ELF-1 (cell line): ENCODE measurements at places on chromosomes 6 and 20.

DNA sequence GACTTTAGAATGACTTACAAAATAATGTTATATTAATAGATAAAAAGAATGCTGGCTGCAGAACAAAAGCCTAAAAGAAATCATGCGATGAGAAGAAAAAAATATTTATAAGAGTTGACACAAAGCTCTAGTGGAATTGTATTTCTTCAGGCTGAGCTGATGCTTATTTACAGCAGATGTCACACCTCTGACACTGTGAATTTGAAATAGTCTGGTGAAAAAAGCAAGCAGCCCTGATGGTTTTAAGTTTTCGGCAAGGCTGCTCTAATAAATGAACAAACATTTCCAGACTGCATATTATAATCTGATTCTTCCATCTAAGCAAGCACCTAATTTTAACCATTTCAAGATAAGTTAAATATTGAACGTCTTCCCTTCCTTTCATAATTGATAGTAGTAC is 109.9 kb downstream of the LIN28B start:
- no peak for DNase-seq

DNA sequence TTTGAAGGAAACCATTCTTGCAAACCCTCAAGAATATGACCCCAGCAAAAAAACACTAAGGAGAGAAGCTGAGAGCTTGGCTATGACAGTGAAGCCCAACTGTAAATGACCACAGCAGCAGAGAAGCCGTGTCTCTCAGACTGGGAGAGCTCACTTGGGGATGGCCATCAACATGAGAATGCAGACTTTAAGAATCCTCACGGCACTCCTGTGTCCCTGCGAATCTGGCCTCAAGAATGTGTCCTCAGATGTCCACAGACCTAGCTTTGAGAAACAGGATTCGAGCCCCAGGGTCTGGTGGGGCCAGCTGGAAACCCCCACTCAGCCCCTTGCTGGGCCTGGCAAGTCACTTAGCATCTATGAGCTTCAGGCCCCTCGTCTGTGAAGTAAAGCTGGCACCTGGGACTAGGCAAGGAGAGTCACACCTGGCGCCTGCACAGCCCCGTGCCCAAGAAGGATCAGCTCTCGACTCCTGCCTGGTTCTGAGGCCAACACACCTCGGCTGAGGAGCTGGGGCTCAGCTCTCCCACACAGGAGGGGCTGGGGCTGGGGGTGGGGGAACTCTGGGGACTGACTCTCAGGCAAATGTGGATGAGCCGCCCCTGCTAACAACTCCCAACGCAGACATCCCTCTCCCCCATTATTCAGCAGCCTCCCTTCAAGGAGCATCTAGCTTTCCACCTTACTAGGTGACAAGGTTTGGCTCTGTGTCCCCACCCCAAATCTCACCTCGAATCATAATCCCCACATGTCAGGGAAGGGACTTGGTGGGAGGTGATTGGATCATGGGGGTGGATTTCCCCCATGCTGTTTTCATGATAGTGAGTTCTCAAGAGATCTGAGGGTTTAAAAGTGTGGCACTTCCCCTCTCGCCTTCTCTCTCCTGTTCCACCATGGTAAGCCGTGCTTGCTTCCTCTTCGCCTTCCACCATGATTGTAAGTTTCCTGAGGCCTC is 97.7 kb downstream of the GRM4 start:
- DNase-seq: peak; percentile 54

DNA sequence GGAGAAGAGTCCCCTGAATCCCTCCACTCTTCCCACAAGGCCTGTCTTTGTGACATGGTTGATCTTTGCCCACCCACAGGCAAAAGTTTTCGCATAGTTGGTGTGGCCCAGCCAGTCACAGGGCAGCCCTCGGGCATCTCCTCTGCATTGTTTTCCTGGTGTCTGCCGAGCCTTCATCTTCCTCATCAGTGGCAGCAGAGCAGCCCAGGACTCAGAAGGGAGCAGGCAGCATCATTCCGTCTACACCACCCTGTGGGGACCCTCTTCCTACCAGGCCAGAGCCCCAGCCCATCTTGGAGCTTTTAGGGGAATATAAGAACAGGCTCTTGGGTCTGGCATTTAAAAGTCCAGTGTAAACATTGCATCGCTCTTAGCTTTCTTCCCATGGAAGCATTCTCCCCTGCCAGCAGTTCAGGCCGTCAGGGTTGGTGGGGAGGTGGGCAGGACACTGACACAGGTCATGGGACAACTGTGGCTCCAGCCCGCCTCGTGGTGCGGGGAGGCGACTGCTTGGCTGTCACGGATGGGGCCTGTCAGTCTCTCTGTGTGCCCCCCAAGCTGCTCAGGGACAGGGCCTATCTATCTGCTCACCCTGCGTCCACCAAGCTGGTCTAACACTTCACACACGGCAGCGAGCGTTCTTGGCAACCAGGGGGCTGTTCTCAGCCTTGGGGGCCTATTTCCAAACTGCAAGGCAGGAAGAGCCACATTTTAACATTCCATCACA is 38.3 kb downstream of the PDRG1 start:
- DNase-seq: peak; percentile 47

DNA sequence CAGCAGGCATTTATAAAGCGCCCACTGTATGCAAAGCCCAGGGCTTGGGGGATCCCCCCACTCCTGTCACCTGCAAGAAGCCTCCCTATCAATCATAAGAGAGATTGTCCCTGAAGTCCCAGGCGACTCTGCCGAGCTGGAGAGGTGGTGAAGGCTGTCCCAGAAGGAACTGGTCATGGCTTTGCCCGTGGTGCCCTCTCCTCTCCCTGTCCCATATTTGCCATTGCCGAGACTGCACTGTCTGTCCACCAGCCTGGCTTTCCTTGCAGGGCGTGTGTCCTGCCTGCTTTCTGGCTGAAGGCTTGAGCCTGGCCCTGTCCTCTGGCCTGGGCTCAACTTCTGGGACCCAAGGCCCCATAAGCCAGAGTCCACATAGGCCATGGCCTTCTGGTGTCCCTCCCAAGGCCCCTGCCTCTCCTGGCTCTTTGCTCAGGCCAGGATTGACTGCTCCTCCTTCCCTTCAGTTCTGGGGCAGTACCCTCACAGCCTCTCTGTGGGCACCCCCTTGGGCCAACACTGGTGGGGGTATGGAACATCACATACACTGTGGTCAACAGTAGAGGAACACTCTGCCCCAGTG is 46.9 kb downstream of the CPXM1 start:
- DNase-seq: no peak

GRCh38 chr20:57666834-57667157 is 43.0 kb downstream of the PMEPA1 start:
- DNase-seq: no peak

DNA sequence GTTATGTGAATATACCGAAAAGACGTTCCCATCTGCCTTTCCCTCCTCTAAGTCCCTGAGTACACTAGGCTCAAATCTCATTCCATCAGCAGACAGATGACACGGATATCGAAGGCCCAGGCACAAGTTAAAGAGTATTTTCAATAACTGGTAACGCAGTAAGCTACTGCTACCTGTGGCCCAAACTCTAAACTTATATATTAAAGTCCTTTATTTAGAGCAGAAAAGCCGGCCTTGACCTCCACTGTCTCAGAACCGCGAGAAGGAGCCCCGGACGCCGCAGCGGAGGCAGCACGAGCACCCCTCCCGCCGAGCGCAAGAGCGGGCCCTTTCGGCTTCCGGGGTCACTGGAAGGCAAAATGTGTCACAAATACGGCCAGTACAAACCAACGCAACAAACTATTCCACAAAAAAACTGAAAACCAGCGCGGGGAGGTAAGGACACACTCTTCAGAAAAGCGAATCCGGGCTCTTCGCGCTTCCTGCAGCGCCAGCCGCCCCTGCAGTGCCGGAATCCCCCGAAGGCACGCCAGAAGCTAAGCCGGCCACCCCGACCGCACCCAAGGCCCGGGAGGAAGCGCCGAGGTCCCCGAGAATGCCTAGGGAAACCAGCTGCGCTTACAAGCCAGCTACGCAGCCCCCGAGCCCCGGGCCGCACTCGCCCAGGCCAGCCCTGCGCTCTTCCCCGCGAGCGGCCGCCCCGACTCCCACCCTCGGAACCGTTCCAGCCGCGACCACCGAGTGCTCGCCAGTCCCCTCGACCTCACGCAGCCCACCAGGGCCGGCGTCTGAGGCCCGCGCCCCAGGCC is 681 bp downstream of the DIDO1 start:
- DNase-seq: no peak

DNA sequence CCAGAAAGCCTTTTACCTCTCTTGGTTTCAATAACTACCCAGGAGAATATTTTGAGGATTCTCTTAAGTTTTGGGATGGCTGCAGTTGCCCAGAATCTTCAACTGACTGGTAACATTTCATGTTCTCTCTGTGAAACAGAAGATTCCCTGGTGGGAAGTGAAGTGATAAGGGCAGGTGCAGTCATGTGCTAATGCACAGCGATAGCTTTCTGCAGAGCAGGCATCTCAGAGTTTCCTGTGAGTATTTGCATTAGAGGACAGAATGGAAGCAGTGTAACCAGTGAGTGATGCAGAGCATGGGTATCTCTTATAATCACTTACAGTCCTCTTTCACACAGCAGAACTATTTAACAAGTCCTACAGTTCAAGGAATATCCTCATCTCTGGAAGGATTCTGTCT is 76.1 kb downstream of the HCRTR2 start:
- no peak for DNase-seq

GRCh38 chr20:58342104-58342945 is 32.8 kb downstream of the RAB22A start:
- no peak for DNase-seq

DNA sequence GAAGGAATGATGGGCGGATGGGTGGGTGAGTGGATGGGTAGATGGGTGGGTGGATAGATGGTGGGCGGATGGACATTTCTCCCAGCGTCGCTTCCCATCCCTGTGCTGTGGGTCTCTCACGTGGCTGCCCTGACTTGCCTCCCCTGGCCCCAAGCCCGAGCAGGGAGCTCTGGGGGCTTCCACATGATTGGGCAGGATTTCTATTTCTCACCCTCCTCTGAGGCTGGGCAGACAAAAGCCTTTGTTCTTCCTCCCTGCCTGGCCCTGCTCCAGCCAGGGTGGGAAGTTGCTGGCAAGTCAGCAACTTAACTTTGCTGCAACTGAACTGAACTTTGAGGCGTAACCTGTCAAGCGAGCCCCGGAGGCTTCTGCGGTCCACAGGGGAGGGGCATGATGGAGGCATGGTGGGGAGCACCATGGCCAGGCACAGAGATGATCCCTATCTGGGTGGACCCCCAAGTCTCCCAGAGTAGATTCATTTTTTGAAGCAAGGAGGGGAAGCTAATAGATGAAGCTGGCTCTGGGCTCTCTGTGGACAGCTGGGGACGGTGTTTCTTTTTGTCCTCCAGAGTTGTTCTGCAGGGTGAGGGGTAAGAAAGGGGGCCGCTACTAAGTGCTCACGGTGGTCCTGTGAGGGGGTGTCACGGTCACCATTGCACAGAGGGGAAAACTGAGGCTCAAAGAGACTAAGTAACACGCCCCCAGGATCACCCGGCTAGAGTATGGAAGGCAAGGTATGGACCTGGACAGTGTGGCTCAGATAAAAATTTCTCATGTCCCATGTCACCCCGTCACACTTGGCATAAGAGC is 140.1 kb downstream of the CEBPB start:
- DNase-seq: no peak

DNA sequence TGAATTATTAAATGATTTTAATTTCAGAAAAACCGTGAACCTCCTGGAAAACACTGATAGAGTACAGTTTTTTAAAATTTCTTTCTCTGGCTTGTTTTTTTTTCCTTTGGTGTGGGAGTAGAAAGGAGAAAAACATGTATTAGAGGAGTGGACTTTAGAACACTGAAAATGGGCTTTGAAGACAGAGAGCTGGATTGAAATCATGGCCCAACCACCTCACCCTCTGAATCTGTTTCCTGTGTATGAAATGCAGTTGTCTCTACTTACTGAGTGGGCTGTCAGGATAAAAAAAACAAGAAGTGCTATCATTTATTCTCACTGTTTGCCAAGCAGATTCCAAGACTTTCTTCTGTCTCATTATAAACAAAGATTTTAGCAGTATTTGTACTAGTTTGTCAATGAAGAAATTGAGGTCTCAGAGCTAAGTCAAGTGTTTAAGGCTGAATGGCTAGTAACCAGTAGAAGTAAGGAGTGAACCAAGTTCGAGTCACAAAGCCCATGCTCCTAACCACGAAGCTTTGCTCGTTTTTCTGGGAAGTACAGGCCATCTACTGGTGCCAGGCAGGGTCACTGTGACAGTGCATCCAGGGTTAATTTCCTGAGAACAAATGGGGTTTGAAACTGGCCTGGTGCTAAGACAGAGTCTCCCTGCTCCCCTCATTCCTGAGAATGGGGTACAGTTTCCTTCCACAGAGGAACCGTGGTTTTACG is 256.4 kb downstream of the TMEM242 start:
- no peak for DNase-seq

GRCh38 chr20:59777331-59777725 is 156.1 kb downstream of the SYCP2 start:
- no peak for DNase-seq

DNA sequence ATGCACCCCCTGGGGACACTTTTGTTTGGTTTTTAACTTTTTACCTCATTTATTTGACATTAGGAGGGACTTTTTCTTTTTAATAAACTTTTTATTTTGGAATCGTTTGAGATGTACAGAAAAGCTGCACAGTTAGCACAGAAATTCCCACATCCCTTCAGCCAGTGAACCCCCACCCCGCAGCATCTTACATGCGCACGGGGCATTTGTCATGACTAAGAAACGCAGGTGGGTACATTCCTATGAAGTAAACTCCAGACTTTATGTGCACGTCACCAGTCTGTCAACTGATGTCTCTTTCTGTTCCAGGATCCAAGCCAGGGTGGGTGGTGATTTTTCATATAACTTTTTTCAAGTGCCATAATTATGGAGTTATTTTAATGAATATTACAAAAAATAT is 4.9 kb upstream of the ZNF831 start:
- peak; percentile 12 for DNase-seq

DNA sequence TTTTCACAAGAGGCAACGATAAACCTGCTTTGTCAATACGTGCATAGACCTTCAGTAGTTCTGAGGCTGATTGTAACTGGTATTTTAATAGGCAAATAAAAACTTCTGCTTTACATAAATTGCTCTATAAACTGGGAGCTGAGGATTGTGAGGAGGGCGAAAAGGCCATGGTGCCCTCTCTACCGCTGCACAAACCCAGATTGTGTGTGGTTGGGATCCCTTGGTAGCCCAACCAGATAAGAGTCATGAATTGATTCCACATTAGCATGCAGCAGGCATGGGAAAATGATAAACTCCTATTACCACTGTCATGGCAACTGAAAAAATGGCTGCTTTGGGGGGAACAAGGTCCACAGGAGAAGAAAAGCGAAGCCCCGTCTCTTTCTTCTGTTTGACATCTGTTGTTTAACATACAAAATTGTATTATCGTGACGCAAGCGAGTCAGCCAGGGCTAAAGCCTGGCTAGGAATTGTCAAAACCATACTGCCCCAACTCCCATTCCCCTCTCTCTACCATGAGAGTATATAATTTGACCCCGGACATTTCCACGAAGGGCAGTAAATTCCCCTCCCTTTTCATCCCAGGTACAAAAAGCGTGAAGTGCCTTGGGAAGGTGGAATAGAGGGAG is 157.8 kb upstream of the SALL4 start:
- peak; percentile 23 for DNase-seq
